ENCODE measurements at places on chromosomes 6 and 20. TPM values are rescaled to one million over a fixed set of nuclear protein-coding genes. Genes with fewer than 3 reads are reported as not detected.

DNA sequence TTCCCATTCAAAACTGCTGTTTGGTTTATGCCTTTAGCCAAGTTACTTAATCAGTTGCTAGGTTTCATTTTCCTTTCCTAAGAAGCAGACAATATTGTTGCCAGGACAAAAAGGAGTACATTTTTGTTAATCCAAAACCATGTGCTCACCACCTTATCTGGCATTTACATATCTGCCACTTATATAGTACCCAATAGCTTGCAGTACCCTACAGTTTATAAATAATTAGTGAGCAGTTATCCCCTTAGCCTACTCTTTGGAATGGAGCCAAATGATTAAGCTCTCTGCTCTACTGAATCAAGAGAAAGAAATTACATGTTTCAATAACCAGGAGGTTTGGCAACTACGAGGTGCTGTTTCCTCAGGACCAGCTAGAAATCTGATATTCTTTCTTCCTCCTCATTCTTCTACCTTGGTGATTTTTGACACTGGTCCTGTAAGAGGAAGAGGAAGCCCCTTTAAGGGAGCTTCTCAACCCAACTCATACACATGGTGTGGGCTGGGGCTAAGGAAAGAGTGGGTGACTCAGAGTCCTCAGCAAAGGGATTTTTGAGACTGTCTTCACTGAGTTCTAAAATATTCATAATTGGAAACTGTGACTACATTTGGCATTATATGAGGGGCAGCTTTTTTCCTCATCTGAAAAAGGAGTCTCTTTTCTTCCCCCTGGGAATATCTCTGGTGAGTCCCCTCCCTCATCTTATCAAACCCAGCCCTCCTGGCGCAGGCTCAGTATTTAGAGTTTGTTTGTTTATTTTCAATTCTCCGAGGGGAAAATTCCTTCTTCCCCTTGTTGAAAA is 1.5 kb downstream of the ZNFX1 start:
- H3K27me3 ChIP-seq = no peaks in the 10 kb centered on the region
- H3K4me1 ChIP-seq = peaks cover 25% of the 10 kb centered on the region
- H3K36me3 ChIP-seq = peaks cover 32% of the 10 kb centered on the region
- H3K27ac ChIP-seq = peak overlapping the region; percentile 97
- peak overlapping the region; percentile 76 for H3K4me3 ChIP-seq

The ZNF831 gene
- total RNA-seq = not detected

GRCh38 chr20:10788055-10788454 is 114.3 kb upstream of the JAG1 start:
- H3K4me1 ChIP-seq = peaks cover 13% of the 10 kb centered on the region
- no peaks in the 10 kb centered on the region for H3K27me3 ChIP-seq
- H3K4me3 ChIP-seq = no peak overlapping the region
- H3K27ac ChIP-seq = no peak overlapping the region
- no peak for DNase-seq
- no peaks in the 10 kb centered on the region for H3K36me3 ChIP-seq

The DOK5 gene
- not detected for total RNA-seq

The EFCAB8 gene
- 2.0 TPM for total RNA-seq

DNA sequence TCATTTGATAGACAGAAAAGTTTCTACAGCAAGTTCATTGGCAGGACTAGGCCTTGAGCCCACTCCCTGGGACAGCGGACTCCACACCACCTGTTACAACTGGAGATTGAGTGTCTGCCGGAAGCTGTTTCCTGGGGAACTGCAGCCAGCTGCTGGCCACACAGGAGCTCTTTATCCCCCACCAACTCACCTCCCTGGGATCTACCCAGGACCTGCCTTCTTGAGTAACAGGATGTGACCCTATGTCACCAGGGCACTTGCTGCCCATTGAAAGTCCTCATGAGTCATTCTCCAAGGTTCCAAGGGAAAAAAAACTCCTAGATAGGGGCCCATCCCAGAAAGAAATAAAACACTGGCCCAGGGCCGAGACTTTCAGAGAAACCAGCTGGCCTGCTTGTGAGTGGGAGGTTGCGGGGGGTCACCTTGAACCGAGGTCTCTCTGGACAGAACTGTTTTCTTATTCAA is 37.4 kb upstream of the SLC9A8 start:
- no peak overlapping the region for H3K4me3 ChIP-seq
- peak; percentile 68 for DNase-seq
- H3K27me3 ChIP-seq = no peaks in the 10 kb centered on the region

- H3K4me1 ChIP-seq = no peaks in the 10 kb centered on the region
- no peak overlapping the region for H3K4me3 ChIP-seq
- no peak overlapping the region for H3K27ac ChIP-seq
- no peak for DNase-seq
Measured at GRCh38 chr20:5910186-5910585, 40.1 kb downstream of the TRMT6 start.

The CLIC5 gene
- 15.1 TPM for total RNA-seq

The TFAP2D gene
- not detected for total RNA-seq

DNA sequence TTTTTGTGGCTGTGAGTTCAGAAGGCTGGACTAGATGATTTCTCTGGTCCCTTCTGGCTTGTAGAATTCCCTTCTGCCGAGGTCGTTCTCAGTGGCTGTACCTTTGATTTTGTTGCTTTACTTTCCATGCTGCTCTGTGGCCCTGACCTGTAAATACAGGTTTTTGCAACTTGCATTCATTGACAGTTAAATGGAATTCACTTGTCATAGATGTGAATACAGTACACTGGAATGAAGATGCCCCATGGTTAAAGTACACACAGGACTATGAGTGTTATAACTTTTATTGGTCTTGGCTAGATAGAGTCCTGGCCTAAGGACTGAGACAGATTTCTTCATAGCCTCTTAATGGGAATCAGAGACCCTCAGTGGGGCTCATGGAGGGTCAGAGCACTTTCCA is 12.9 kb upstream of the EFCAB8 start:
- no peaks in the 10 kb centered on the region for H3K27me3 ChIP-seq
- no peak overlapping the region for H3K4me3 ChIP-seq
- DNase-seq = no peak
- peaks cover 6% of the 10 kb centered on the region for H3K36me3 ChIP-seq
- no peaks in the 10 kb centered on the region for H3K4me1 ChIP-seq

GRCh38 chr6:12017263-12017662 is 5.2 kb downstream of the HIVEP1 start:
- H3K4me3 ChIP-seq = no peak overlapping the region
- peaks cover 1% of the 10 kb centered on the region for H3K36me3 ChIP-seq
- H3K27me3 ChIP-seq = no peaks in the 10 kb centered on the region
- H3K27ac ChIP-seq = no peak overlapping the region
- no peak for DNase-seq

DNA sequence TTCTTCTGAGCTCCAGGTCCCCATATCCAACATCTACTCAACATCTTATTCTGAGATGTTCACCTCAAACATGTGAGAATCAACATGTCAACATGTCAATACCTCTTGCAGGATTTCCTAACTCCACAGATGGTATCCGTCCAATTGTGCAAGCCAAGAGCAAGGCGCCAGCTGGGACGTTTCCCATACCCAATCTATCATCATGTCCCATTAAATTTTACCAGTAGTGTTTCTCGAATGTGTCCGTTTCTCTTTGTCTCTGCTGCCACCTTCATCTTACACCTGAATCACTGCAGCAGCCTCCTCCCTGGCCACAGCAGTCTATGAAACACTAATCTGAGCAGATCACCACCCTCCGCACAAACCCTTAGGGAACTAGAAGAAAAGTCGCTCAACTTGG is 78.0 kb upstream of the RPS6KA2 start:
- H3K4me1 ChIP-seq = no peaks in the 10 kb centered on the region
- no peak for DNase-seq
- no peak overlapping the region for H3K27ac ChIP-seq
- no peak overlapping the region for H3K4me3 ChIP-seq
- H3K27me3 ChIP-seq = no peaks in the 10 kb centered on the region

- no peaks in the 10 kb centered on the region for H3K27me3 ChIP-seq
- no peak for DNase-seq
- H3K4me3 ChIP-seq = no peak overlapping the region
- no peaks in the 10 kb centered on the region for H3K36me3 ChIP-seq
- no peak overlapping the region for H3K27ac ChIP-seq
Measured at GRCh38 chr6:16922282-16922681, 161.0 kb upstream of the ATXN1 start.

The SLC22A7 gene
- total RNA-seq = not detected

The FOXQ1 gene
- total RNA-seq = 191 TPM

The DZANK1 gene
- total RNA-seq = 9.6 TPM

- no peaks in the 10 kb centered on the region for H3K36me3 ChIP-seq
- DNase-seq = peak; percentile 76
- H3K4me3 ChIP-seq = no peak overlapping the region
- H3K27me3 ChIP-seq = no peaks in the 10 kb centered on the region
Measured at GRCh38 chr20:38290829-38291814, 12.8 kb upstream of the BPI start.

All from Caco-2 (cell line).